Left forelimb (tissue), 1 donor: ENCODE measurements at places on chromosomes 5 and 9.
A peak's percentile ranks its signal among the peaks of the same experiment; 100 is the strongest.

GRCh38 chr5:172534229-172535107, 80.1 kb upstream of the SH3PXD2B start:
- peak; percentile 59 for DNase-seq

- DNase-seq: no peak
These were observed 137.1 kb upstream of the TMEM161B start for GRCh38 chr5:88405783-88406182.

- DNase-seq: no peak
These were observed 36.8 kb upstream of the FAM240B start for GRCh38 chr9:38756702-38757101.

DNA sequence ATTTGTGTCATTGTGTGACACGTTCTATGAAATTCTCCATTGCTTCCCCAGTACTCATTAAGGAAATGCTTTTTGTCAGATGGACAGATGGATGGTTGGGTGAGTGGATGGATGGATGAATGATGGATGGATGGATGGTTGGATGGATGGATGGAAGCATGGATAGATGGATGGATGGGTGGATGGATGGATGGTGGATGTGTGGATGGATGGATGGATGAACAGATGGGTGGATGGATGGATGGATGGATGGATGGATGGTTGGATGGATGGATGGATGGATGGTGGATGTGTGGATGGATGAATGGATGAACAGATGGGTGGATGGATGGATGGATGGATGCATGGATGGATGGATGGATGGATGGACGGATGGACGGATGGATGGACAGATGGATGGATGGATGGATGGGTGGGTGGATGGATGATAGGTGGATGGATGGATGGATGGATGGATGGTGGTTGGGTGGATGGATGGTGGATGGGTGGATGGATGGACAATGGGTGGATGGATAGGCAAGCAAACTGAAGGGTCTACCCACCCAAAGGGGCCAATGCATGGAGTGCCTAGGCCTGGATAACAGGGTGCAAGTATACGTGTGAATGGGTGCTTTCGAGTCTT, 24.0 kb upstream of the GTF3C5 start:
- DNase-seq: no peak

DNA sequence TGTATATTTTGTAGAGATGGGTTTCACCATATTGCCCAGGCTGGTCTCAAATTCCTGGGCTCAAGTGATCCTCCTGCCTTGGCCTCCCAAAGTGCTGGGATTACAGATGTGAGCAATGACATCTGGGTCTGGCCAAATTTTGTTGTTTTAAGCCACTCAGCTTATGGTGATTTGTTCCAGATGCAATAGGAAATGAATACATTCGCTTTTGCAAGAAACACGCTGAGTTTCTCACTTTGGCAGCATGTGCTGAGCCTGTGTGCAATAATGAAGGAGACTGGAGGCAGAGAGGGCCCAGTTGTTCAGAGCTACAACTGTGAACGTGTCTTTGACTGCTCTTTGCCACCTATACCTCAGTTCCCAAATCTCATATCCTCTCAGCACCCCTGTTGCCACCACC, 56.4 kb downstream of the KIF4B start:
- DNase-seq: no peak

DNA sequence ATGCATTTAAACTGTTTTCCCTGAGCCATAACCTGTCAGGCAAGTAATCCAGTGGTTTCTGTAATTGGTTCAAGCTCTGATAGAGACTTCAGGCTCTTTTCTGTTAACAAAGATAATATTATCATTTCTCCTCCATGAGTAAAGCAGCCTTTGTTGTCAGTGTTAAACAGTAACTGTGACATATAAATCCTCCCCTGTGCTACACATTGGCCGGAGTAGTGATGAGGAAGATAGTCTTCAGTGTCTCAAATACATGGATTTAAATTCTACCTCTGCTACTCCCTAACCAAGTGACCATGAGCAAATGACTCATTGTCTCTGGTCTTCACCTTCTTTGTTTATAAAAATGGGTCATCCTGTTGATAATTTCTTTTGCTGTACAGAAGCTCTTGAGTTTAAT, 615.5 kb upstream of the CHD1 start:
- no peak for DNase-seq

GRCh38 chr5:143610946-143611345, 201.0 kb upstream of the HMHB1 start:
- no peak for DNase-seq

DNA sequence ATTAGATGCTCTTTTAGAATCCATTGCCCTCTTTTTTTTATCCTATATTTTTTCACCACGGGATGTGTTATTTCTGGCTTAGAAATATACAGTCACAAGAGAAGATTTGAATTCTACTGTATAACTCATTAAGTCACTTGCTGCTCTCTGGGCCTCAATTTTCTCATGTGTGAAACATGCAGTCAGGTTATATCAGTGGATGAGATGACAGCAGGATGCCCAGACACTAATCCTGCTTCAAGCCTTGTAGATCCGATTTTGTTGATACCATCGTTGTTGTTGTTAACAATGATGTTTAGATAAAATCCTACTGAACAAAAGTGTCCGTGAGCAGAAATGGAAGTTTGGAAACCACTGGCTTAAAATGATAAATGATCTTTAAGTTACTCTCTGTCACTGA, 421.9 kb upstream of the DMAC1 start:
- DNase-seq: no peak

DNA sequence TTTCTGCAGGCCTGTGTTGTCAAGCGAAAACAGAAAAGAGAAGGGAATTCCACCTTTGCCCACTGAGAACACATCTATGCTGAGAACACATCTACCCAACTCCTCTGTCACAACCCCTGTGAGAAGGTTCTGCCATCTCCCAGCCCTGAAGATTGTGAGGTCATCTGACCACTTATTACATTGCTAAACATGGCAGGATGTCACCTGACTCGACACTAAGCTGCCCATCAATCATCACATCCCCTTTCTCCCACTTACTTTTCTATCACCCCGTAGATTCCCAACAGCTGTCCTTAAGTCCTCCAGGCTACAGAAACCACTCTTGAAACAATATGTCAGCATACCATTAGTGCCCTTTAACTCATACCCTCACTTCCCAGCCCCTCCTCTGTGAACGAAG, 64.2 kb upstream of the PRSS3 start:
- no peak for DNase-seq

GRCh38 chr5:17944046-17944445, 309.8 kb downstream of the TAF11L14 start:
- no peak for DNase-seq
